CD4-positive, alpha-beta T cell treated with Interleukin-2 at 100 ng/mL for 4 hours (primary cell): ENCODE measurements at places on chromosomes 1 and 21.

DNA sequence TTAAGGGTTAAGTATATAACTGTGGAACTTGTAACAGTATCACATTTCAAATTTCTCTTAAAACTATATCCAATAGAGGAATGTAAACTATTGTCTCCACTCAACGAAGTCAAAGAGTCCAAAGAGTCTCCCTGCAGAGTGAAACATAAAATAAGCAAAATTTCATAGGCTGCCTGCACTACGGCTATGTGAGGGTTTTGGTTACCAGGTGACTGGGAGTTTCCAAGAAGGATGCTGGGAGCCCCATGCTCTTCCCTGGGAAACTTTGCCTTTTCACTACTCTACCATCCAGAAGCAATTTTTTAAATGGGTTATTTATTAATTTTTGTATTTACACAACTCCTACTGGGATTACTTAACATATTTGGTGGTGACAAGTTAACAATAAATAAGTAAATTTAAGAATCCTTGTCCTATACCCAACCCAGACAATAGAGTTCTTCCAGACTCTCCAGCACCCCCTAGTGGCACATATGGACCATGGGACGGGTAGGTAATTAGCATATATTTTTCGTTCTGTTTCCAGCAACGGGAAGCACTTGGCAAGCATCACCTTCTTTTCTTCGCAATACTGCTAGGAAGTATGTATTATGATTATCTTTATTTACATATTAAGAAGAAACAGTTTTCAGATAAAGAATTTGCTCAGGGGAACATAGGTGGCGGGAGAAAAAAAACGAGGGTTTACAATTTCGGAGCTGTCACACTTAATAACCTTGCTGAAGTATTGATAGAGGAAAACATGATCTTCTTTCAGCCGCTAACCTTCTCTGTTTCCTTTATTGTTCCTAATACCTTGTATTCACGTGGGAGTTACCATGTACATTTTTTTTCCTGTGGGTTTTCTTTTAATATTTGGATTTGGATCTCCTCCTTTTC lies 3.5 kb downstream of the FMO2 start:
- DNase-seq, result peak; percentile 38

- no peak for DNase-seq
Measured at GRCh38 chr1:224782281-224783000, 147.0 kb upstream of the DNAH14 start.

- no peak for DNase-seq
Measured at GRCh38 chr1:90210633-90211491, 216.0 kb downstream of the ZNF326 start.

- DNase-seq, result no peak
Measured at GRCh38 chr1:182069028-182069466, 7.5 kb upstream of the ZNF648 start.

- DNase-seq, result no peak
Measured at GRCh38 chr1:143651350-143651992, 320.3 kb downstream of the FAM72C start.

GRCh38 chr1:74180490-74180889 lies 17.5 kb downstream of the LRRIQ3 start:
- no peak for DNase-seq

- no peak for DNase-seq
Measured at GRCh38 chr1:7690076-7690475, 81.0 kb upstream of the VAMP3 start.

DNA sequence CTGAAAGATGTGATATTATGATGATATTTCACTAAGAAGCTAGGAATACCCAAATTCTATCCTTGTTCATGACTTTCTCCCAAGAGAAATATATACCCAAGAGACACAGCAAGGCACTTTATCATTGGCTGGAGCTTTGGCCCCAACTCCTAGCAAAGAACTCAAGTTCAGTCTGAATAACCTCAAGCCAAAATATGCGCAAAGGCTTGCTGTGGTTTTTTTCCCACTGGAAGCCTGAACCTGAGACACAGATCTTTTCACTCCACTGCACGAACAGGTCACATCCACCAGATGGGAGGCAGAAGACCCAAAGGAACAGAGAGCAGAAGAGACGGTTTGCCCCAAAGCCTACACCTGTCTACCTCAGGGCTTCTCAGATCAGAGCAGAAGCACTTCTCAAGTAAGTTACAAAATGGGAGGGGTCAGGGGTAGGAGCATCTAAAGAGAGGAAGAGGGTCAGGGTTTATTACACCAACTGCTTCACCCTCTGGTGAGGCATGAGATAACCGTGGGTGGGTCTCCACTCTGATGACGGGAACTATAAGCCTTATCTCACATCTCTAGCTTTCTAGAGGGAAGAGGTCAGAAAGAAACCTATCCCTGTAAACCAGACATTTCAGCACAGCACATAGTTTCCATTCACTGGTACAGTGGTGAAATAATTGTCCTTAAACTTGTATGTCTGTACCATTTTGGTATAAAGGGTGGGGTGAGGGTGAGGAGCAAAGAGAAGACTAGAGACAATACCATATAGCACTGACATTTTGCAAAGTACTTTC lies 17.1 kb upstream of the CDC42BPA start:
- DNase-seq, result no peak

DNA sequence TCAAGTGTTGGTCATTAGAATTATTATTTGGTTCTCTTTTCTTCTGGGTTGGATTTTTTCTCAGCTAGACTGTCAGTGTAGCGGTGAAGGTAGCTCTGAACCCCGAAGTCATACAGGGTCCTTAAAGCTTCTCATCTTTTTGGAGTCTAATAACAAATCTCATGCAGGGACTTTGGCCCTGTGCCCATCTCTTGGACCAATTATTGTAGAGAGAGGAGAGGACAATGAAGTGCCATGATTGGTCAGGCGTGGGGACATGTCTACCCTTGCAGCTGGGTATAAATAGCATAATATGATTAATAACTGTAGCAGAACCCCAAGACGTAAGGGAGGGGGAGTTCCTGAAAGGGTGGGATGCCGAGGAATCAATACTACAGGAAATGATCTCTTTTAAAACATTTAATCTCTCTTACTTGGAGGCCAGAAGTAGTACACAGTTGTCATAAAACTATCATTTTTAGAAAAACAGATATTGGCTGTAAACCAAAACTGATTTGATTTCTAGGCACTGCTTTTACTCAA lies 8.8 kb downstream of the MAGI3 start:
- DNase-seq, result no peak

DNA sequence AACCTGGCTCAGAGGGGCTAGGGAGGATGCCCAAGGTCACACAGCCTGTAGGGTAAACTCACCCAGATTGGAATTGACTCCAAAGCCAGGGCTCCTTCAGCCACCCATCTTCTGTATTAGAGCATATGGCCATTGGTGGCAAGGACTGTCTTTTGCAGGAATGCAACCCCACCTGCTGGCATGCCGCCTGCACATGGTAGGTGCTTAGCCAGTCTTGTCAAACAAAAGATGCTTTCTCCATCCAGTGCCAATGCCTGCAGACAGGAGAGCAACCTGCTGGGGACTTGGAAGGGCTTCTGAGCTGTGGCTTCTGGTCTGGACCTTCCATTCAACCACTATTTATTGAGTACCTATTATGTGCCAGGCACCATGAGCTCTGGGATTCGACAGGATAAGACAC lies 95.3 kb upstream of the TMEM51 start:
- no peak for DNase-seq

GRCh38 chr1:104125266-104125665 lies 375.6 kb downstream of the AMY1C start:
- DNase-seq, result no peak

- peak; percentile 18 for DNase-seq
Measured at GRCh38 chr1:212667223-212668139, 32.2 kb downstream of the BATF3 start.

- peak; percentile 24 for DNase-seq
Measured at GRCh38 chr21:44868707-44869106, 4.8 kb downstream of the PTTG1IP start.

DNA sequence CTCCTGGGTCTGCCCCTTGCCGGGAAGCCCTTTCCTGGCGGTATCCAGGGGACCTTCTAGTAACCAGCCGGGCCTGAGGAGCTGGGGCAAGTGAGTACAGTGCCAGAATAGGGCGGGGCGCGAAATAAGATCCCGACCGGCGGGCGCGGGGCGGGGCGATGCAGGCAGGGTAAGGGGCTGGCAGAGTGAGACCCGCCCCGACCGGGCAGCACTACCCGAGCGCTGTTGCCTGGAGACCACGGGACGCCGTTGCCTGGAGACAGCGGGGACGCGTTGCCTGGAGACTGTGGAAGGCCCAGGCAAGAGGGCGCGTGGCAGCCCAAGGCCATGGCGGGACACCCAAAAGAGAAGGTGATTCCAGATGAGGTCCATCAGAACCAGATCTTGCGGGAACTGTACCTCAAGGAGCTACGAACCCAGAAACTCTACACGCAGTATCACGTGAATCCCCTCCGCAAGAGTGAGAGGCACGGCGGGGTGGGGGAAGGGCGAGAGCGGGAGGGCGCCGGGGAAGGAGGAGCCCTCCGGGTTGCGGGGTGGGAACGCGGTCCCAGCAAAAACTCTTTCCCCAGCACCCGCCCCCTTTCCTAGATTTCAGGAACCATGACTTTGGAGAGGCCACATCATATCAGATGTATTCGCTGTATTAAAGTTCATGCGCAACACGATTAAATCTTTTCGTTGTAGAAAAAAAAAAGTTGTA lies 24.3 kb downstream of the EBNA1BP2 start:
- no peak for DNase-seq

- DNase-seq, result no peak
Measured at GRCh38 chr1:92123868-92124267, 43.7 kb downstream of the BTBD8 start.

DNA sequence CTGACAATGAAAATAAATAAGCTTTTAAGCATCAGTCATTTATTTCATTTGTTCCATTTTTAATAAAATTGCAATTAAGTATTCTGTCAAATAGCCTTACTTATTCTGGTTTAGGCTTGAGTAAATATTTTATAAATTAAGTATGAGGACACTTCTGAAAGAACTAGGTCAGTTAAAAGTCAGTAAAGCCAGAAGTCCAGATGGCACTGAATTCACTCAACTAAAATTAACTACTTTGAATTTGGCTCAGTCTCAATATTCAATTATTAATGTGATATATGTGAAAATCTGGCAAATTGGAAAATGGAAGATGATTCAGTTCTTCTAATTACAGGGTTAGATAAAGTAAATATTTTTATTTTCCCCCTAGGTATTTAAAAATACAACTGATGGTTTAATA lies 174.2 kb downstream of the BRINP3 start:
- DNase-seq, result no peak

DNA sequence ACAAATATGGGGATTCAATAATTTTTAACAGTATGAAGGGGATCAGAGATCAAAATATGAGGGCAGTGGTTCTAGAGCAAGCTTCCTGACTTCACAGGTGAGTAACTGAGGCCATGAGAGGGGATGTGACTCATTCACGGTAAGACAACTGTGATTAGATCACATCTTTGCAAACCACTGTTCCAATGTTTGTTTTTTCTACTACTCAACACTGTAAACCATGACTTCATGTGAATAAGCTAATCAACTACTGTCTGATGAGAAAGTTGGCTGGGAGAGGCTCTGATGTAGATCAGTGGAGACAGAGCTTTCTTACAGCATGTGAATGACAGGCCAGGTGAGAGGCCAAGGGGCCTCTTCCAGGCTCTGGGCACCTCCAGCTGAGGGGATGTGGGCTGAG lies 84.7 kb downstream of the BRINP2 start:
- no peak for DNase-seq

DNA sequence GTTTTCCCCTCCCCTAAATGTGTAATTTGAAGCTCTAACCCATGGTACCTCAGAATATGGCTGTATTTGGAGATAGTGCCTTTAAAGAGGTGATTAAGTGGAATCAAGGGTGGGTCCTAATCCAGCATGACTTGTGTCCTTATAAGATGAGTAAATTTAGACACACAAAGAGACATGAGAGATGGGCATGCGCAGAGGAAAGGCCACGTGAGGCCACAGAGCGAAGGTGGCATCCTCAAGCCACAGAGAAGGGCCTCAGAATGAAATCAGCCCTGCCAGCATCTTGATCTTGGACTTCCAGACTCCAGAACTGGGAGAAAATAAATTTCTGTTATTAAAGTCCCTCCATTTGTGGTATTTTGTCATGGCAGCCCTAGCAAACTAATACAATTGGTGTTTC lies 2.9 kb upstream of the PLA2G2F start:
- DNase-seq, result no peak

DNA sequence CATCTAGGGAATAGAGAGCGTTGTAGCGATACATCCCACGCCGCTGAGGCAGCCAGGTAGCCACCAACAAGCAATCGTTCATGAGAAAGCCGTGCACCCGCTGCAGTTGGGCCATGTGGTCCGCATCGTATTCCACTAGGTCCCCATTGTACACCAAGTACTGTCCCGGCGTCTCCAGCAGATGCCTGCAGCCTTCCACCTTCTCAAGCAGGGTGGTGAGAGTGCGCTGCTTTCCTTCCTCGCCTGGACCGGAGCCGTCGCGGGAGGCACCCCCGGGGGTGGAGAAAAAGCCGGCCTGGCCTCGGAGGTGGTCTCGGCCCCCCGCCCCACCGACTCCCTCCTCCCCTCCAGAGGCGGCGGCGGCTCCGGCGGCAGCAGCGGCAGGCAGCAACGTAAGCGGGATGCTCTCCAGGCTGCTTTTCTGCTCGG lies 595 bp downstream of the EXOC8 start:
- no peak for DNase-seq

DNA sequence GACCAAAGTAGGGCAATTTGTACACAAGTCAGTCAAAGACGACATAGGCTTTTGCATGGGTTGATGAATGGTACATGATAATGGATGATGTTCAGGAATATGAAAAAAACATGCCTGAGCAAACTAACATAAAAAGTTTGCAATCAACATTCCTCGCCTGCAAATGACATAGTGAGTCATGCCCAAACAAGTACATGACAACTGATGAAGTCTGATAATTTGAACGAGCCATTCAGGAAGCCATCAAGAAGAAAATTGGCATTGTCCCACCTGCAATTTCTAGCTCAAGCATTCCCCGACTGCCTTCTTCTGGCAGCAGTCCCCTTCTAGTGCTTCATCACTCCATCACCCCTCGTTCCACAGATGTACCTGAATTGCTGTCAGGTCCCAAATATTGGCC lies 118.4 kb upstream of the NR5A2 start:
- no peak for DNase-seq

DNA sequence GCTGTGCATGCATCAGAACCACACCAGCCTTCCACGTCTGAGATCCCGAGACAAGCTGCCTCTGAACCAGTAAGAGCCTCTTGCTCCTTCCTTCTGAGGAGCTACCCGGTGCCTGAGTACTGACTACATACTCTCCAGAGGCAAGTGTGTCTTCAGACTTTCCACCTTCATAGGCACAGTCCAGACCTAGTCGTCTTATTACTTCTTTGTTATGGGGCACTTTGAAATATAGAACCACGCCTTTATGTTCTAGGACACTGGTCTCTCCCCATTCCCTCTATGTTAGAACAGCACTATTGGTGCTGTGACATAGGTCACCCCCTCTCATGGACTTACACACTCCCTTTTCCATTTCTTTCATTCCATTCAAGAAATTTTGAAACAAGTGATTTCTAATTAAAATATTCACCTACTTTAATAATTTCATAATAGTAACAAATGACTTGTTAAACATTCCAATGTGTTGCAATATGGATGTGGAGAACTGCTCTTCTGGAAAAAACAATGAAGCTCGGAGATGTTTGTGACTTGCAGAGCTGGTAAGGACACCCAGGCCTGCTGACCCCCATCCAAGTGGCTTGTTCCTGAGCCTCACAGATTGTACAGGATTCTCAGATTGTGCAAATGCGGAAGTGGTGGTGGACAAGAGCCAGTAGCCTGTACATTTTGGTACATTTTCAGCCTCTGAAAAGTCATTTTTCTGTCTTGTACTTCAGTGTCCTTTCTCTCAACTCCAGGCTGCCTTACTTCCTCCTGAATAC lies 76.1 kb upstream of the SIPA1L2 start:
- DNase-seq, result no peak

- DNase-seq, result no peak
Measured at GRCh38 chr1:245779797-245780755, 625.3 kb downstream of the KIF26B start.

GRCh38 chr1:183231545-183231944 lies 45.5 kb downstream of the LAMC2 start:
- no peak for DNase-seq
